ENCODE measurements at places on chromosomes 5 and 9. TPM values are rescaled to one million over a fixed set of nuclear protein-coding genes. Genes with fewer than 3 reads are reported as not detected.

The SLC45A2 gene
- total RNA-seq = 0.11 TPM

The ADAMTS2 gene
- 0.26 TPM for total RNA-seq

The SPEF2 gene
- 0.11 TPM for total RNA-seq

The MRPS30 gene
- total RNA-seq = 38.5 TPM

The JADE2 gene
- total RNA-seq = 18.0 TPM

The DRD1 gene
- total RNA-seq = not detected

The ITK gene
- not detected for total RNA-seq

The ADAMTS19 gene
- not detected for total RNA-seq

The EXOSC3 gene
- 23.5 TPM for total RNA-seq

The IRGM gene
- not detected for total RNA-seq

The IFNA21 gene
- not detected for total RNA-seq

The PSIP1 gene
- total RNA-seq = 41.0 TPM

The OR1J2 gene
- not detected for total RNA-seq

The CETN3 gene
- 7.3 TPM for total RNA-seq

The TMEM252 gene
- total RNA-seq = not detected

The PARP8 gene
- total RNA-seq = 0.77 TPM

The PTGS1 gene
- total RNA-seq = 0.76 TPM

The OLFML2A gene
- total RNA-seq = 4.6 TPM

The RIC1 gene
- total RNA-seq = 32.4 TPM

The COX7C gene
- total RNA-seq = 248 TPM

The TPPP gene
- 0.11 TPM for total RNA-seq

The OMD gene
- not detected for total RNA-seq

The ZFP2 gene
- 0.33 TPM for total RNA-seq

The MED10 gene
- 10.4 TPM for total RNA-seq

The WWC1 gene
- total RNA-seq = under 0.01 TPM

The PIP5K1B gene
- total RNA-seq = 0.11 TPM

The CLTA gene
- total RNA-seq = 275 TPM

The AKNA gene
- 0.77 TPM for total RNA-seq

The GALNT12 gene
- 0.43 TPM for total RNA-seq

The SPINK5 gene
- total RNA-seq = not detected

The S100Z gene
- total RNA-seq = not detected

The ZDHHC11B gene
- total RNA-seq = not detected

The COL23A1 gene
- total RNA-seq = 0.43 TPM

The FBXL7 gene
- total RNA-seq = 10.4 TPM

The CARD9 gene
- total RNA-seq = 0.09 TPM

The SLC6A18 gene
- not detected for total RNA-seq

The UBAC1 gene
- total RNA-seq = 26.8 TPM

The ZDHHC11 gene
- 0.26 TPM for total RNA-seq

The NLN gene
- total RNA-seq = 23.2 TPM

The IFNA2 gene
- not detected for total RNA-seq

The OR2V2 gene
- total RNA-seq = not detected

The PCDHB3 gene
- 0.69 TPM for total RNA-seq

The DIMT1 gene
- total RNA-seq = 56.4 TPM

The MTREX gene
- 48.9 TPM for total RNA-seq

The TTC23L gene
- 0.22 TPM for total RNA-seq

The TRIO gene
- total RNA-seq = 105 TPM

The GRM6 gene
- total RNA-seq = not detected

The TRPM6 gene
- total RNA-seq = 0.09 TPM

The SLC4A9 gene
- not detected for total RNA-seq

The ST6GALNAC6 gene
- 36.9 TPM for total RNA-seq

The LHX3 gene
- not detected for total RNA-seq

The OR1Q1 gene
- total RNA-seq = not detected

All from dermis lymphatic vessel endothelial cell (primary cell).